Stimulated activated CD8-positive, alpha-beta memory T cell treated with anti-CD3 and anti-CD28 coated beads, Interleukin-7, amount 100 ng/mL, for 1 hour (primary cell): ENCODE measurements at places on chromosomes 7 and 10.
A peak's percentile ranks its signal among the peaks of the same experiment; 100 is the strongest.

DNA sequence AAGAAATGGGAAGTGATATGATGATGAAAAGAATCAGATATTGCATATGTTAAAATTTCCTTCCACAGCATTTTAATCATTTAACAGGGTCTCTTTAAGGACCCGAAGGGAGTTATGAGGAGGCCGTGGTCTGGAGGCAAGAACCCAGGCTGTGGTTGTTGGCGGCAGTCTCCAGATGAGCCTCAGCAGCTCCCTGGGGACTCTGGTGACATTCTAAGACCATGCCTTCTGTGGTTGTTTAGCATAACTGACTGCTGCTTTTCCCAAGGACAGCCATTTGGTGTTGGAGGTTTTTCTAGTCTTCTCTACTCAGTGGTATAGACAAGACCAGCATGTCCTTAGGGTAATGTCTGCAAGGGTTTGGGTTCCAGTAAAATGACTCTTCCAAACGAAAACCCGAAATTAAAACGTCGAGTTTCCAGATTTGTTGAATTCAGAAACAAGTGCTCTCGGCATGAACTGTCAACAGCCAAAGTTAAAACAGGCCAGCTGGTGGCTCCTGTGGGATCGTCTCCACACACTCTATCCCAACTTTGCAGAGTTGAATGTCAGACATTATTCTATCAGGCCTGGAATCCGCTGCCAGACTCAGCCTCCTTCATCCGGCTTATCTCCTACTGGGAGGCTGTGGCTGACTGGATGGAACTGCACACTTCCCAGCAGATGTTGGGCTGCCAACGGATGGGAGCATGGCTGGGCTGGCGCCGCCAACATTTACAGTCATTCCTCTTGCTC, 183.1 kb downstream of the TAX1BP1 start:
- no peak for DNase-seq

DNA sequence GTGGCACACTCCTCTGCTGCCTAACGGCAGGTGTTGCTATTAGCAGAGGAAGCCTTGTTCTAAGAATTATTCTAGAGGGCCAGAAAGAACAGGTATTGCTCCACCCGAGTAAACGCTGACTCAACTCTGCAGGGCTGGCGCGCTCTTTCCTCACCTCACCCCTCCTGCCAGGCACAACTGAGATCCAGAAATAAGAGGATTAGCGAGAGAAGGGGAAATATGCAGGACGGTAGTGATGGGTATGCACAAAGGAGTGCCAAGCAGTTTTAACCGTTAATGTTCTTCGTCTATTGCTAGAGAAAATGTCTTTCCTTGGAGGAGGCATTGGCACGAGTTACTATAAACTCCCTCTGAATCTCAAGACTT, 369 bp upstream of the SCIN start:
- no peak for DNase-seq

DNA sequence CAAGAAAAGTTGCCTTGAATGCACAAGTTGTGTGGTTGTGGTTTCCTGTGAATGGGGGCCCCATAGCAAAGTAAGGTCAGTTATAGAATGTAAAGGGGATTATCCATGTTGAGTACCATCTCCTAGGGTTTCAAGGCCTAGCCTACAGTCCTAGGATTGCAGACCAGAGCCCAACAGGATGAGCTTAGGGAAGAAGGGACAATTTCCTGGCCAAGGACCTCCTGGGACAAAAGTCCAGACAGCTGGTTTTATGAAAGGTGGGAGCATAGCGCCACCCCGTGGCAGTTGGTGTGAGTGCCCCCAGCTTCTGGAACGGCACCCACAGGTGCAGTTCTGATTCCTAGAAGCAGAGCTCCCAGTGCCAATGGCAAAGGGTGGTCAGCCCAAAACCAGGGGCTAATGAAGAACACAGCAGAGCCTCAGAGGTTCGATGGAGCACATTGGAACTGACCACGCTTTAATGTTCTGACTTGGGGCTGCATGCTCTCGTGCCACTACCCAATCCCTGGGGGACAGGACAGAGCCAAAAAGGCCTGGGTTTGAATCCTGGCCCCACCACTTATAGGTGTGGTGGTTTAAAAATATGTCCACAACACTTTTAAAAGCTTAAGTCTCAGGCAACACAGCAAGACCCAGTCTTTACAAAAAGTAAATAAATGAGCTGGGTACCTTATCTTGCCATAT, 25.8 kb upstream of the TMEM120A start:
- DNase-seq: peak; percentile 28

GRCh38 chr7:20317413-20317812, 13.3 kb upstream of the ITGB8 start:
- DNase-seq: no peak

DNA sequence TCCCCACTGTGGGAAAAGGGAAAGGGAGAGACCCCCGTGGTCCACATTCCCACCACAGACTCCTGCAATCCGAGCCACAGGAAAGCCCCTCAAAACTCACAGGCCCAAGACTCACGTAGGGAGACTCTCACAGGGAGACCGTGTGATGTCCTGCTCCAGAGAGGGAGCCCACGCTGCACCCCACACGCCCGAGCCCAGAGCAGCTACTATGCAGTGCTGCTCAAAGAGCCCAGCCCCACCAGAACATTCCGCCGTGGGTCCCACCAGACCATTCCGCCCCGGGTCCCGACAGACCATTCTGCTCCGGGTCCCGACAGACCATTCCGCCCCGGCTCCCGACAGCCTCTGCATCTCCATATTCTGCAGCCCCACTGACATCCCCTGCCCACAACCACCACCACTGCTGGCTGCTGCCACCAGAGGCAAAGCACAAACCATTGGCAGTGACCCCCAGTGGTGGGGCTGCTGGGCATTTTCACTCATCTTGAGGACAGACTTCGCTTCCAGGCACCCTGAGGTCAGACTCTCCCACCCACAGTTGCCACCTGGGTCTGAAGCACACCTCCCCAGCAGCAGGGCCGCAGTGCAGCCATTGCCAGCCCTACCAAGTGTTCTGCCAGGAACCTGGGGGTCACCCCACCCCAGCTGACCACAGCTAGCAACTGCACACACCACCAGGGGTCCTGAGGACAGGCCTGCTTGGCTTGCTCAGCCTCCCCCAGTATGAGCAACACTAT, 625.4 kb upstream of the FOXK1 start:
- DNase-seq: no peak

GRCh38 chr10:22690614-22691431, 23.6 kb downstream of the PIP4K2A start:
- no peak for DNase-seq

DNA sequence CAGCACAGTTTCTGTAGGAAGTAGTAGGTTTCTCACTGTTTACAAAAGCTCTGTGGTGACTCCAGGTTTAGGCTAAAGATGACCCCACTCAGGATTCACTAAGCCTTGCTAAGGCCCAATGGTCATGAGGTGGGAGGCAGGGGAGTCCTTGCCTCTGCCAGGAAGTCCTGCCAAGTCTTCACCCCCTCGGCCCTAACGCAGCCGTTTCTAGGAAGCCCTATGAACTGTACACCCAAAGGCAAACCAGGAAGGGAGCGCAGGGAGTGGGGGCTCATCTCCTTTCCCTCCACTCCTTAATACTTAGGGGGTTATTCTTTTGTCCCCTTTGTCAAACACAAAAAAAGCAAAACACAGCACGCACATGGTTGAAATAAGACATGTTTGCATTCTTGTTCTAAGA, 64.6 kb downstream of the CTBP2 start:
- DNase-seq: no peak
